Endothelial cell (in vitro differentiated cells): ENCODE measurements at places on chromosomes 5 and 9. TPM values are rescaled to one million over a fixed set of nuclear protein-coding genes. Genes with fewer than 3 reads are reported as not detected.
A peak's percentile ranks its signal among the peaks of the same experiment; 100 is the strongest.

DNA sequence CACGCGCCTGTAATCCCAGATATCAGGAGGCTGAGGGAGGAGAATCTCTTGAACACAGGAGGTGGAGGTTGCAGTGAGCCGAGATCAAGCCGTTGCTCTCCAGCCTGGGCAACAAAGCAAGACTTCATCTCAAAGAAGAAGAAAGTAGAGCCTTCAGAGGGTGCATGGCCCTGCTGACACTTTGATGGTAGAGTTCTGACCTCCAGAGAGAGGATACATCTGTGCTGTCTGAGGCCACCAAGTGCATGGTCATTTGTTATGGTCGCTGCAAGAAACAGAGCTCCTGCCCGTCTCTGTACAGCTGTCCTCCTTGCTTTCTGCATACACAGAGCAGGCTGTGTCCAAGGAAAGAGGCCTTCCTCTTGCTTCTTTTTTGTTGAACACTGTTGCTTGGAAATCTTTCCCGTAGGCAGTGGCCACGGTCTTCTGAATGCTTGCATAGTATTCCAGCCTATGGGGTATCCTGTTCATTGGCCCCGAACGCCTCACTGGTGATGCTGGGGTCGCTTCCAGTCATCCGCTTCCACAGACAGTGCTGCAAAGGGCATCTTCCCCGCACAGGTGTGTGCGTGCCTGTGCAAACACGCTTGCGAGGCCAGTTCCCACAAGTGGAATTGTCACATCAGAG is 36.8 kb upstream of the UNC5A start:
- no peak overlapping the region for H3K4me3 ChIP-seq
- H3K36me3 ChIP-seq = no peaks in the 10 kb centered on the region

GRCh38 chr9:137392232-137393007 is 30.5 kb downstream of the EXD3 start:
- DNase-seq = no peak
- H3K4me1 ChIP-seq = peaks cover 2% of the 10 kb centered on the region
- peaks cover 8% of the 10 kb centered on the region for H3K36me3 ChIP-seq
- peaks cover 5% of the 10 kb centered on the region for H3K27me3 ChIP-seq
- no peak overlapping the region for H3K4me3 ChIP-seq
- no peak overlapping the region for H3K27ac ChIP-seq

GRCh38 chr5:78509884-78510769 is 138.4 kb downstream of the LHFPL2 start:
- peaks cover 37% of the 10 kb centered on the region for H3K4me1 ChIP-seq
- peaks cover 15% of the 10 kb centered on the region for H3K36me3 ChIP-seq
- DNase-seq = peak; percentile 47
- H3K4me3 ChIP-seq = peak overlapping the region; percentile 70
- peaks cover 2% of the 10 kb centered on the region for H3K27me3 ChIP-seq
- H3K27ac ChIP-seq = no peak overlapping the region

DNA sequence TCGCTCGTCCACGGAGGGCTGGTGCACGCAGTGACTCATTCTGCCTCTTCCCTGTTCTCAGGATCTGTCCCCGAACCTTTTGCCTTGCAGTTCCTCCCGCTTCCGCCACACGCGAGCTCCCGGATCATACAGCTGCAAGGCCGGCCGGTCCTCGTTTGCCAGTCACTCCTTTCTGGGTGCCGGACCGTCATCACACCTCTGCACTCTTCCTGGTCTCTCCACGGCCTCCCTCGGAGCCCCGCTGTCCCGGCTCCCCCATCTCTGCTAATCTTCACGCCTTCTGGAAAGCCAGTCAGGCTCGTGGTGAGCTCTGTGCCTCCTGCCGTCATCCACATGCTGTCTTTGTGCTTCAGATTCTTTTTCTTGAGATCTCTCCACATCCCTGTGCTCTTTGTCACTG is 91.8 kb downstream of the STX17 start:
- H3K4me3 ChIP-seq = no peak overlapping the region
- no peaks in the 10 kb centered on the region for H3K27me3 ChIP-seq
- no peaks in the 10 kb centered on the region for H3K4me1 ChIP-seq

DNA sequence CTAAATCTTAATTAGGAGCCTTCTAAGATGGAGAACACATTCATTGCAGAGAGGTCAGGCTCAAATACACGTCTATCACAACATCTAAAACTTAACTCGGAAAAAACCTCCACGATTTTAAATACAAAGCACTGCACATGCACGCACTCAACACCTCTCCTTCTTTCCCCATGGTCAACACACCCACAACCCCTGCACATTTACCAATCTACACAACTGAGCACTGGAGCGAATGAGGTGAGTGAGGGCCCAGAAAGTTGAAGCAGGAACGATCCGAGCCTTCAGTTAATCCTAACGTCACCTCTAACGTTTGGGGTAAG is 278 bp upstream of the NIPSNAP3A start:
- no peak for DNase-seq
- H3K4me1 ChIP-seq = peaks cover 24% of the 10 kb centered on the region
- H3K27me3 ChIP-seq = peaks cover 4% of the 10 kb centered on the region
- H3K4me3 ChIP-seq = peak overlapping the region; percentile 95

GRCh38 chr9:35506359-35506758 is 16.4 kb downstream of the RUSC2 start:
- H3K27me3 ChIP-seq = no peaks in the 10 kb centered on the region
- peaks cover 9% of the 10 kb centered on the region for H3K4me1 ChIP-seq
- no peaks in the 10 kb centered on the region for H3K36me3 ChIP-seq

The MEGF10 gene
- 5.6 TPM for total RNA-seq

The TENT4A gene
- 24.7 TPM for total RNA-seq

DNA sequence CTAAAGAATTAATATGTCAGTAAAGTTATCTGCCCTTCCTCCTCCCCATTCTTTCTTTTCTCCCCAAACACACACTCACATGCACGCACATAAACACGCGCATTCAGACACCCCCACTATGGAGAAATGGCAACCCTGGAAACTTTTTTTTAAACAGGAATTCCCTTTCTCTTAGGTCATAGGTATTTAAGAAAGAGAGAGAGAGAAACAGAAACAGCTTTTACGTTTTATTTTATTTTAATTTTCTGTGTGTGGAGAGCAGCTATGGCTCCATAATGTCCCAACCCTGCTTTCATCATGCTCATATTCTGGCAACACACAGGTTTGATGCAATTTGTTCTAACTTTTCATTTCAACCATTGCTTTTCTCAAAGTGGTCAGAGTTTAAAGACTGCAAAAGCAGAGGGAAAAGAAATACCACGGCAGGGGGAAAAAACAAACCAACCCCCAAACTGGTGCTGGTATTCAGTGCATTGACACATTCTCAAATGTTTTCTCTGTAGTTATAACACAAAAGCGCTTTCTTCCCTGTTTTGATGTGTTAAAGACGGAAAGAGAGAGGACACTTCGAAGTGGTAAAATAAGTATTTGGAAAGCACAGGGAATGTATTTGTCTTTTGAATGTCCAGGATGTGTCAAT is 126.0 kb upstream of the TMEM161B start:
- peaks cover 30% of the 10 kb centered on the region for H3K4me1 ChIP-seq
- H3K27me3 ChIP-seq = peaks cover 15% of the 10 kb centered on the region
- no peak overlapping the region for H3K4me3 ChIP-seq
- no peak for DNase-seq
- no peaks in the 10 kb centered on the region for H3K36me3 ChIP-seq

DNA sequence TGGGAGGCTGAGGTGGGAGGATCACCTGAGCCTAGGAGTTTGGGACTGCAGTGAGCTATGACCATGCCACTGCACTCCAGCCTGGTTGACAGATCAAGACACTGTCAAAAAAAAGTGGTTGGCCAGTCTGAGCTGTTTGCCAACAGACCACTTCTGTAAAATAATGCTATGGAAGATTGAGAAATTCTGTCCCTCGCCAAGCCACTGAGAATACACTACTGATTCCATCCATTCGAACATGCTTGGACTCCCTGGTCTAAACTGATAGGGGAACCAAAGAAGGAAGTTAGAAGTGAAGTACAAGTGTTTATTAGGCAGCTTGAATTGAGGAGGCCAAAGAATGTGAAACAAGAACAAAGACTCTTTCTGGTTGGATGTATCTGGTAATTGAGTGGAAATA is 27.2 kb downstream of the ENC1 start:
- H3K27me3 ChIP-seq = no peaks in the 10 kb centered on the region
- H3K4me3 ChIP-seq = no peak overlapping the region
- H3K36me3 ChIP-seq = no peaks in the 10 kb centered on the region

The NCS1 gene
- total RNA-seq = 20.1 TPM

The CDKN2B gene
- total RNA-seq = 1.8 TPM

DNA sequence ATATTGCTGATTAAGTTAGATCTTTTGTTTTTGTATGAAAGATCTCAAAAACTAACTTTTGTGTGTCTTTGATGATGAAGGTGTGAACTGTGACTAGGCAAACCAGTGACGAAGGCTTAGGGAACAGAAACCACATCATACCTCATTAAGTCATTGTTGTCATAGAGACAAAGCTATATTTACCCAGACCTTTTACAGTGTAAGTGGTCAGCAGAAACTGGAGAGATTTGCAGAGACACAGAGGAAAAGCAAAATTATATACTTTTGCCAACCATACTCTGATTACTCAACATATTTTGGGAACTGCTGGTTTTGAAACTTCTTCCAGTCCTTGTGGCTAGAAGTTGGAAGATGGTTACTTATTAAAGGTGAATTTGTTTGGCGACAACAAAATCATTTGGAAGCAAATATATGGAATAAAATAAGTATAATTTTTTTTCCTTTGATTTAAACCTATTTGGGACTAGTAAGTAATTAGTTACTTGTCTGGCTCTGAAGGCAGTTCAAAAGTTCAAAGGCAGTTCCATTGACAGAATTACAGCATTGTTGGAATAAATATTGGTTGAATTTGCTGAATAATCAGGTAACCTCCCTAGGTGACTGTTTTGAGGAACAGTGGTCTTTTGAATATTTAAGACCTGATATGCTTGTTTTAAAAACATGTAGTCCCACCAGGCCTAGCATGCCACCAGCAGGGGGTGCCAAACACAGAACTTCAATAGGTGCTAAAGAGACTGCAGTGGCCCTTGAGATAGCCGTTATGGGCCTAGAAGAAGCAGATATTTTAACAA is 103.8 kb downstream of the RPS23 start:
- no peak overlapping the region for H3K4me3 ChIP-seq
- no peak overlapping the region for H3K27ac ChIP-seq
- DNase-seq = peak; percentile 82
- no peaks in the 10 kb centered on the region for H3K36me3 ChIP-seq
- no peaks in the 10 kb centered on the region for H3K27me3 ChIP-seq

- H3K4me1 ChIP-seq = no peaks in the 10 kb centered on the region
- no peak overlapping the region for H3K27ac ChIP-seq
- H3K36me3 ChIP-seq = no peaks in the 10 kb centered on the region
- no peaks in the 10 kb centered on the region for H3K27me3 ChIP-seq
These were observed 36.1 kb downstream of the TMC1 start for GRCh38 chr9:72557549-72557948.

- H3K4me1 ChIP-seq = peaks cover 39% of the 10 kb centered on the region
- H3K27me3 ChIP-seq = peaks cover 1% of the 10 kb centered on the region
- peaks cover 13% of the 10 kb centered on the region for H3K36me3 ChIP-seq
- H3K27ac ChIP-seq = peak overlapping the region; percentile 97
- no peak overlapping the region for H3K4me3 ChIP-seq
- DNase-seq = peak; percentile 33
These were observed 8.5 kb upstream of the C1QTNF3 start for GRCh38 chr5:34051374-34051980.

DNA sequence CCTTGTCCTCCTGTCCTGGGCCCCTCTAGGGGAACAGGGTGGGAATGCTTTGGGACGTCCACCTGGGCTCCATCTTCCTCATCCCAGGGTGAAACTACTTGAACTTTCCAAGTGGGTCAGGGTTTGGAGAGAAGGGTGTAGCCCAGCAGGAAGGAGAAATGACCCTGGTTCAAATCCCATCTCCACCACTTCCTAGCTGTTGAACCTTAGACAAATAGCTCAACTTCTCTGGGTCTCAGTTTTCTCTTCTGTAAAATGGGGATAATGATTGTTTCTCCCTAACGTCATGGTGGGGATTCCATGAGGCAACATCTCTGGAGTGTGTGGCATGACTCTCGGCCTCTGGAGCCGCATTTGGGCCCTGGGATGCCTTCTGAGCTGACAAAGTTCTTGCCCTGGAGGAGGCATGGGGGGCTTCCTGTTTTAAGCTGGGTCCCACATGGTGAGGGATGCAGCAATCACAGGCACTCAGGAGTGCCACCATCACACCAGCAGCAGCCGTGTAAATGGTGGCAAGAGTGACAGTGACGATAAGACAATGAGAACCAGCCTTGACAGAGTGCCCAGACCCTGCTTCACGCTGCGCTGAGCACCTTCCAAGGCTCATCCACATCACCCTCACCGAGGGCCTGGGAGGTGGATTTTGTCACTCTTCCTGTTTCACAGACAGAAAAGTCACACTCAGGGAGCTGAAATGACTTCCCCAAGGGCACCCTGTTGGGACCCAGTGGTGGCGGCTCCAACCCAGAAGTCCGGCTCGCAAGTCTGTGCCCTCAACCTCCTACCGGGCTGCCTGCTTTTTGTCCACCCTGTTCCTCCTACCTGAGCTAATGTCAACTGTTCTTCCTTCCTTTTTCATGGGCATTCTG is 69.5 kb upstream of the IER5L start:
- H3K4me3 ChIP-seq = no peak overlapping the region
- DNase-seq = no peak
- no peaks in the 10 kb centered on the region for H3K36me3 ChIP-seq
- peaks cover under 1% of the 10 kb centered on the region for H3K27me3 ChIP-seq
- H3K4me1 ChIP-seq = peaks cover 13% of the 10 kb centered on the region
- H3K27ac ChIP-seq = peak overlapping the region; percentile 83

The TAF11L5 gene
- total RNA-seq = not detected

The CTSV gene
- total RNA-seq = 20.4 TPM

The CTXN3 gene
- total RNA-seq = 5.4 TPM

- H3K36me3 ChIP-seq = no peaks in the 10 kb centered on the region
- no peak overlapping the region for H3K27ac ChIP-seq
- no peaks in the 10 kb centered on the region for H3K27me3 ChIP-seq
- H3K4me3 ChIP-seq = no peak overlapping the region
- DNase-seq = no peak
- H3K4me1 ChIP-seq = no peaks in the 10 kb centered on the region
These were observed 151.0 kb downstream of the KIAA0825 start for GRCh38 chr5:94467346-94467953.

The ADGRV1 gene
- 23.1 TPM for total RNA-seq

- no peaks in the 10 kb centered on the region for H3K27me3 ChIP-seq
- no peak overlapping the region for H3K27ac ChIP-seq
- no peak overlapping the region for H3K4me3 ChIP-seq
- H3K4me1 ChIP-seq = no peaks in the 10 kb centered on the region
- DNase-seq = no peak
These were observed 25.6 kb downstream of the SLC31A1 start for GRCh38 chr9:113246928-113247327.

- H3K4me3 ChIP-seq = no peak overlapping the region
- H3K27me3 ChIP-seq = peaks cover 4% of the 10 kb centered on the region
- H3K27ac ChIP-seq = peak overlapping the region; percentile 26
- no peaks in the 10 kb centered on the region for H3K36me3 ChIP-seq
- peaks cover 20% of the 10 kb centered on the region for H3K4me1 ChIP-seq
These were observed 126.0 kb upstream of the BOD1 start for GRCh38 chr5:173742432-173742816.

The SLC4A9 gene
- total RNA-seq = 0.23 TPM

The SLC34A1 gene
- total RNA-seq = not detected

DNA sequence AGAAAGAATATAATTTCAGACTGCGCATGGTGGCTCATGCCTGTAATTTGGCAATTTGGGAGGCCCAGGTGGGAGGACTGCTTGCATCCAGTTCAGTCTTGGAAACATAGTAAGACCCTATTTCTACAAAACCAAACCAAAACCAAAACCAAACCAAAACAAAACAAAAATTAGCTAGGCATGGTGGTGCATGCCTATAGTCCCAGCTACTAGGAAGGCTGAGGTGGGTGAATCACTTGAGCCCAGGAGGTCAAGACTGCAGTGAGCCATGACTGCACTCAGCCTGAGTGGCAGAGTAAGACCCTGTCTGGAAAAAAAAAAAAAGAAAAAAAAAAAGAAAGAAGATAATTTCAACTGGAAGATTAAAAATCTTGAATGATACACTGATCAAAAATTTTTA is 137.0 kb upstream of the ACOT12 start:
- H3K27me3 ChIP-seq = no peaks in the 10 kb centered on the region
- peaks cover 14% of the 10 kb centered on the region for H3K4me1 ChIP-seq
- no peaks in the 10 kb centered on the region for H3K36me3 ChIP-seq
- no peak overlapping the region for H3K27ac ChIP-seq
- no peak overlapping the region for H3K4me3 ChIP-seq
- no peak for DNase-seq
